ENCODE measurements at places on chromosomes 2 and 18. TPM values are rescaled to one million over a fixed set of nuclear protein-coding genes. Genes with fewer than 3 reads are reported as not detected.

CAPN14 gene
- total RNA-seq = not detected

GCG gene
- total RNA-seq = not detected

CSRNP3 gene
- total RNA-seq = 2.7 TPM

TUBB8B gene
- not detected for total RNA-seq

OXER1 gene
- not detected for total RNA-seq

KHK gene
- not detected for total RNA-seq

CKAP2L gene
- 0.81 TPM for total RNA-seq

CRYGC gene
- not detected for total RNA-seq

FOXD4L1 gene
- total RNA-seq = 0.15 TPM

TEX44 gene
- not detected for total RNA-seq

SCN2A gene
- total RNA-seq = 0.10 TPM

ALPG gene
- not detected for total RNA-seq

ASPRV1 gene
- 0.78 TPM for total RNA-seq

PLCD4 gene
- 4.0 TPM for total RNA-seq

PTPRM gene
- total RNA-seq = 60.3 TPM

TMEM163 gene
- not detected for total RNA-seq

DSG3 gene
- not detected for total RNA-seq

HRH4 gene
- not detected for total RNA-seq

PROKR1 gene
- not detected for total RNA-seq

C1GALT1C1L gene
- 0.25 TPM for total RNA-seq

ALMS1 gene
- total RNA-seq = 8.0 TPM

VAPA gene
- 155 TPM for total RNA-seq

FN1 gene
- 86,957 TPM for total RNA-seq

All from cardiac ventricle fibroblast (primary cell).